ENCODE measurements at places on chromosomes 16 and 17. TPM values are rescaled to one million over a fixed set of nuclear protein-coding genes. Genes with fewer than 3 reads are reported as not detected.

Gene ZNF213
- total RNA-seq = 5.9 TPM

Gene CCL1
- not detected for total RNA-seq

Gene NPB
- 5.2 TPM for total RNA-seq

Gene OR2C1
- not detected for total RNA-seq

Gene ALDOA
- total RNA-seq = 1,156 TPM
